ENCODE measurements at places on chromosomes 3 and 15.

- DNase-seq, result no peak
Measured at GRCh38 chr3:31170932-31171670, 276.6 kb upstream of the GADL1 start.

DNA sequence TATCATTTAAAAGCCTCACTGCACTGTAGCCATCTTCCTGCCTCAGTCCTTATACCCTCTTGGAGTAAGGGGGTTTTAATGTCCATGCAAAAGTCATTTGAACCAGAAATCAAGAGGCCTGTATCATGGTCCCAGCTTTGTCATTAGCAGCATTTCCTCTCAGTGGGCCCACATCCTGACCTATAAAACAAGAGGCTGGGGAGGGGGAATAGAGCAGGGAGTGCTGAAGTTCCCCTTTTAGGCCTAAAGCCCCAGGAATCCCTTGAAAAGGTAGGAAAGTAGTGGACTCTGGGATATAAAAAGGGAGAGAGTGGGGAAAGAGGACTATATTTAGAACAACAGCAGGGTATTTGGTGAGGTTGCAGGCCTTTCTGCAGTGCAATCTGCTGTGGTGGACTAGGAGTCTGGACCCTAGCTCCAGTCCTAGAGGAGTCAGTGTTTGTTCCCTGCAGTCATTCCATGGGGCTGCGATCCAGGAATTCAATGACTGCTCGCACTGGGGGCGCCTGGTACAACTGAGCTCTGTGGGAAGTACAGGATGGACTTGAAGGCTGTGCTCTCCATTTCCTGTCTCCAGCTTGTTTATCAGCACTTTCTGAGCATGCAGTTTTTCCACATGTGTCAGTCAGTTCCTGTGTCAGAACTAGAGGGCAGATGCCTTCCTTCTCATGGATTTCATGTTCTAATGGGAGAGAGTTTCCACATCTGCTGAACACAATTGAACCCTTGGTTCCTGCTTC is 46.8 kb downstream of the PDHB start:
- no peak for DNase-seq

GRCh38 chr3:37530047-37530697 is 331.5 kb upstream of the CTDSPL start:
- DNase-seq, result no peak

GRCh38 chr3:126028096-126028495 is 55.8 kb downstream of the SLC41A3 start:
- DNase-seq, result no peak

GRCh38 chr3:11613851-11614487 is 29.7 kb downstream of the VGLL4 start:
- DNase-seq, result no peak

GRCh38 chr3:107344722-107345121 is 32.5 kb upstream of the CCDC54 start:
- DNase-seq, result no peak

DNA sequence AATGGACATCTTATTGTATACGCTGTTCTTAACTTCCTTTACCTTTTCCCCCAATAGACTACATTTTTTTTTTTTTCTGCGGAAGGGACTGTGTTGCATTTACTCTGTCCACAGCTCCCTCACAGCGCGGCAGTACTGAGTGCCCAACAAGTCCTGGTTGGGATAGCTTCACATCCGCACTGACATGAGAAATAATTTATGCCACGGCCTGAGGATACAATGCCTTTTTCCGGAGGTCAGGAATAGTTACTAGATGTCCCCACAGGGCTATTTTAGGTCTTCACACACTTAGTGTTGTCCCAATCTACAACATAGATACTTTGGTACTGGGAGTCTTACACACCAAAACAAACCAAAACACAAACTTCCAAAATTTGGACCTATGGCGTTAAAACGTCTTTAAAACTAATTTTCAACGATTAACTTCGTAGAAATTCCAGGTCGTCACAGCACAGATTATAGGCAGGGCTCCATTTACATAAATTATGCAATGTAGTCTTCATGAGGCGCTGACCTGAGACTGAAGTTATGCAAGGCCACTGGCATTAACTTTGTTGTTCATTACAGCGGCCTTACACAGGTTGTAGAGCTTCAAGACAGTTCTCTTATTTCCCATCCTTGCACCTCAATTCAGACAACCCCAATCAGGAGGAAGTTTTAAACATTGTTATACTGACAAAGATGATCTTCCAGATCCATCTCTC is 989 bp upstream of the PPIB start:
- no peak for DNase-seq

DNA sequence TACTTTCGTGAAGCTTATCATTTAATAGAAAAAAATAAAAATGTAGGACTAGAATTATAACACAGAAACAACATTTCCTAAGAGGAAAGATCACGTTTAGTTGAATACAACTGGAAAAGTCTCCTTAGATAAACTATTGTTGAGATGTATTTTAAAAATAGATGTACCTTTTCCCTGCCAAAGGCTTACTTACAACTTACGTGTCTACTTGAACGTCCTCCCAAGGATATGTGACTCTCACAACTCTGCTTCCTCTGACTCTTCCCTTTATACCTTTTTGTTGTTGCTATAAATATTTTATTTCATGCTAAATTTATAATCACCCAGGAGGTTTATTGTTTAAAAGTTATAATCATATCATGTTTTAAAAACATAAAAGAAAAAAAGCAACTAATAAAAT is 908.0 kb upstream of the ROBO1 start:
- DNase-seq, result no peak

DNA sequence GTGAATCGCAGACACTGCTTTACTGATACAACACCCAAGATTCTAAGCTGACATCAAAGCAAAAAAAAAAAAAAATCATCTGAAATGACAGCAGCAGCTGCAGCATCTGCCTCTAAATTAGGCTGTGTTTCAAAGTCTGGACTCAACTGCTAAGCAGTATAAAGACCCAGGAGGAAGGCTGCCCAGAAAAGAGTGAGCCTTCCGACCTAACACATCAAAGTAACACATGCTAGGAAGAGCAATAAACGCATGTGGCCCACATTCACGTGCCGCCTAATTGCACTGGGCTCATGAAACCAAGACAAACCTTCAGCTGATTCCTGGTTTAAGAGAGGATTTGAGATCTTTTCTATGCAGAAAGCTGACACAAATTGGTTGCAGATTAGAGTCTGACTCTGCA is 317.1 kb downstream of the ZIC4 start:
- no peak for DNase-seq

DNA sequence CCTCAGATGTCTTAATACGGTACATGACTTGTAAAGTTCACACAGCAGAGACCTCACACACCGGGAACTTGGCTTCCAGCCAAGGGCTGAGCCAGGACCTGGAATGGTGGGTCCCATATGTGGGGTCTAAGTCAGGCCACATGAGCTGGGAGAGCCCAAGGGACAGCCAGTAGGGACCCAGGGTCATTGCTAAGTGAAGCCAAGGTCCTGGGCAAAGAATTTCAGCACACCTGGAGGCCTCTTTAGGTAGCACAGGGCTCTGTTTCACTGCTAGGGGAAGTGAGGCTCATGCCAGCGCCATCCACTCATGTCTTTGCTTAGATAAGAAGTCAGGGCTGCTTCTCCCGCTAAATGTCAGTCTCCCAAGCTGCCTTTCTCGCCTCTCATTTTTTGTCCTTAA is 116.6 kb upstream of the TLE3 start:
- no peak for DNase-seq

DNA sequence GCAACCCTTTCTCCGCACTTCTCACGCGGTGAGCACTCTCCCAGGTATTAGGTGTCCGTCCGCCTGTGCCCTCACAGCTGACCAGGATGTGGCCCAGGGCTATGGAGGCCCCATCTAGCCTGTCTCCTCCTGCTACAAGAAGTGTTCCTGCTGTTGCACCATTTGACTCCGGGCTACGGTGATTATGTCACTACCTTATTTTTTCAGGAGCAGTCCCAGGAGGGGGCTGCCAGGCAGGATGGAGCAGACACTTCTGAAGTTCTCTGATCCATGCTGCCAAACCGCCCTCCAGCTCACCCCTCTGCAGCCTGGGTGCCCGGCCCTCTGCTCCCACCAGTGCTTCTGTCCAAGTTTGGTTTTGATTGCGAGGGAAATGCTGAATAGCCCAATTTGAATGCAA is 36.9 kb downstream of the ZXDC start:
- no peak for DNase-seq

- no peak for DNase-seq
Measured at GRCh38 chr3:9412293-9412692, 14.9 kb downstream of the SETD5 start.

GRCh38 chr3:76756577-76756976 is 283.3 kb upstream of the ROBO2 start:
- no peak for DNase-seq

DNA sequence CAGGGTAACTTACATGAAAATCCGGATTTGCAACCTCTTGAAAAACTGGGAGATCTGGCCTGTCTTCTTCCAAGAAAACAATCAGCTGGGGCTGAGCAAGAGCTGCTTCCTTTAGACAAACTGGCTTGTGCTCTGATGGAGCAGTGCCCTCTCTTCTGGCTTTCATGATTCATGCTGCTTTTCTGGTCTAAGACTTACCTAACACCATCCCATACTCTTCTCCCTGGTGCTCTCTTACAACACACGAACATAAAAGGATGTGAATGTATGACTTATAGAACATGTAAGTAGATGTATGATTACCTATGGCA is 9.9 kb downstream of the TJP1 start:
- DNase-seq, result no peak

GRCh38 chr3:31442755-31443154 is 90.0 kb upstream of the STT3B start:
- no peak for DNase-seq

GRCh38 chr3:72448375-72448823 is 399.8 kb downstream of the SHQ1 start:
- no peak for DNase-seq

- no peak for DNase-seq
Measured at GRCh38 chr3:17771177-17772017, 29.0 kb upstream of the TBC1D5 start.

- no peak for DNase-seq
Measured at GRCh38 chr3:121844892-121845291, 9.9 kb downstream of the EAF2 start.

- DNase-seq, result no peak
Measured at GRCh38 chr3:101163554-101163953, 156.8 kb downstream of the IMPG2 start.

- peak; percentile 68 for DNase-seq
Measured at GRCh38 chr15:73700041-73700842, 16.1 kb downstream of the CD276 start.

DNA sequence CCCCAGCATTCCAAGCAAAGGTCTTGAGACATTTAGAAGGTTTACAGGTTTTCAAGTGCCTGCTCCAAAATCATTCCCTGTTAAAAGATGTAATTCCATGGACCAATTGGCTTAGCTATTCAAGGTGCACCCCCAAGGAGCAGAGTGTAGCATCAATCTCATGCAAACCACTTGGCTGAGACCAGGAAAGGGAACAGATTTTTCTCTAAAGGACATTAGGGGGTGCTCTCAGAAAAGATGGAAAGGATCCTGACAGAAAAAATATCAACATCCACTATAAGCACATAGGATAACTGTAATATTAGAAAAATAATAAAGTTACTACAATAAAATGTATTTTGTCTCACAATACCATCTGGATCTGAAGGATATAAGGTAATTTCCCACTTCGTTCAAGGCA is 328.0 kb upstream of the CDIN1 start:
- DNase-seq, result no peak

DNA sequence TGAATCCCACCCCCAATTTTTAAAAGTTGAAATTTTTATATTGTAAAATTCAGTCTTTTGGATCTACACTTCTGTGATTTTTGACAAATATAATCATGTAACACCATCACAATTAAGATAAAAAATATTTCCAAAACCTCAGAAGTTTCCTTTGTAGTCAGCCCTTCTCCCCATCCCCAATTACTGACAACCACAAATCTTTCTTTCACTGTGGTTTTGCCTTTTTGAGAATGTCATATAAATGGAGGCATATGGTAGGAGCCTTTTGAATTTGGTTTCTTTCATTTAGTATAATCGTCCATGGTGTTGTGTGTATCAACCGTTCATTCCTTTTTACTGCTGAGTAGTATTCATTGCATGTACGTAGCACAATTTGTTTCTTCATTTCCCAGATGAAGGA is 7.9 kb upstream of the CILP start:
- DNase-seq, result no peak

DNA sequence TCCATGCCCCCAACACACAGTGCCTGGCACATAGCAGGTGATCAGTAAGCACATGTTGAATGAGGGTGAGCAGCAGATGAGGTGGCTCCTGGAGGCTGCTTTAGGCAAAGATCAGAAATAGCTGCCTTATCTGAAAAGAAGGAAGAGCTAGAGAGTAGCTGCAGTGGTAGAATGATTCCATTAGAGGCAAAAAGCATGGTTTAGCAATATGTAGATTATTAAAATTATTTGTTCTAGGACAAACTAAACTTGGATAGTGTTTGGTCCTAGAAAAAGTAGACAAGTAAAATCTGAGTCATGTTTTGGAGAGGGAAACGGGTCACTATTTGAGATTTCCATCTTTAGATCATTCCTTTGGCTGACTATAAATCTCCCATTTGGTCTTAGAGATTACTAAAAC is 32.1 kb downstream of the KIF7 start:
- DNase-seq, result no peak

DNA sequence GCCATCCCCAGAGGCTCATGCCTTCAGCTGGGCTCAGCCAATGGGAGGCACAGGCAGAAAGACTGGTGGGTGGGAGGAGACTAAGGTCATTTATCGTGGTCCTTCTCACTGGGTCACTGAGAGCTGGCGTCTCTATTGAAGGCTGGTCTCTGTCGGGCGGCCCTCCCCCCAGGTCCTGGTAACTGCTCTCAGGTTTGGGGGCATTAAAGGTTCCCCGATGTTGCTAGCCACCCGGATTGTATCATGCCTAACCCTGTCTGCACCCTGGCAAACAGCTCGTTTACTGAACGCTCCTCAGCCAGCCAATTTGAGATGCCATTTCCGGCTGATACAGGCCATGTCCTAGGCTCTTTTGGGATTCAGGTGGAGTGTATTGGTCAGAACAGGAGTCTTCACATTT is 10.5 kb downstream of the SELENOS start:
- DNase-seq, result no peak

GRCh38 chr3:42849017-42849416 is 26.7 kb downstream of the CYP8B1 start:
- DNase-seq, result no peak
